Esophagus mucosa (tissue), 1 donor: ENCODE measurements at places on chromosomes 7 and 10.

- no peak for ATAC-seq
Observed at GRCh38 chr10:132972149-132972985, 30.0 kb upstream of the CFAP46 start.

GRCh38 chr10:24150853-24151252 lies 58.1 kb upstream of the KIAA1217 start:
- no peak for ATAC-seq

DNA sequence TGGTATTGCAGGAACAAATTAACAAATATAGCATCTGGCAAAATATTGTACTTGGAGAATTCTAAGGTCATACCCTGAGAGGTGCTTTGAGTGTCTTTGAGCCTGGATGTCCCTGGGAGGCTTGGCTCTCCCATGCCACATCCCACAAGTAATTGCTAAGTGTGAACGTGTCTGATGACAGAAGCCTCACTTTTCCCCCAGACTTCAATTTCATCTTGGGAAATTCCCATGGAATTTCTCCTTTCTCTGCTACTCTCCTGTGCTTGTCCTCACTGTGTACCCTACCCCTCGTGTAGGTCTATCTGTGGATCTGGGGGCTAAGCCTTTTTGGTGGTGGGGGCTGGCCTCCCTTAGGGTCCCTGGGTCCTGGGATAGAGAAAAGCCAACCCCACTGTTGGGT lies 293.3 kb downstream of the TCF7L2 start:
- ATAC-seq: no peak

GRCh38 chr10:125093199-125093973 lies 67.0 kb downstream of the CTBP2 start:
- ATAC-seq: no peak

GRCh38 chr10:59176241-59177030 lies at the start of gene PHYHIPL:
Gene PHYHIPL (plus strand): TSS chr10:59176643. CDS start chr10:59176854, 211 bp downstream.
- no peak for ATAC-seq

- ATAC-seq: no peak
Observed at GRCh38 chr10:121818599-121818998, 109.2 kb downstream of the ATE1 start.

- ATAC-seq: no peak
Observed at GRCh38 chr10:93462881-93463280, 19.3 kb downstream of the MYOF start.

DNA sequence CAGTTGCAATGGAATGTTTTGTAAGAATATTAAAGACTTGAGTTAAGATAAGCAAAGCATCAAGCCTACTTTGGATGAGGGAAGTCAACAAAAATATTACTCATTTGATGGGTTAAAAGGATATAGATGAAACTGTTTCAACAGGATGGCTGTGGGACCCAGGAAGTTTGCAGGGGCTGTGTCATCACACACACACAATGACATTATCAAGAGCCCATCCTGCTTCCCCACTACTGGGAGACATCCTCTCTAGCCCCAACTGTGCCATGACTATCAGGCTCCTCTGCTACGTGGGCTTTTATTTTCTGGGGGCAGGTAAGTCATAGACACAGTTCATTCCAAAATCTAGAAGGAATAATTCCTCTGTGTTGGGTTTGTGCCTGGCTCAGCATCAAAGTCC lies 78.8 kb upstream of the PRSS1 start:
- ATAC-seq: no peak

GRCh38 chr10:122301055-122301810 lies 30.1 kb downstream of the BTBD16 start:
- no peak for ATAC-seq

GRCh38 chr7:22601812-22602565 lies 102.0 kb upstream of the STEAP1B start:
- ATAC-seq: no peak

DNA sequence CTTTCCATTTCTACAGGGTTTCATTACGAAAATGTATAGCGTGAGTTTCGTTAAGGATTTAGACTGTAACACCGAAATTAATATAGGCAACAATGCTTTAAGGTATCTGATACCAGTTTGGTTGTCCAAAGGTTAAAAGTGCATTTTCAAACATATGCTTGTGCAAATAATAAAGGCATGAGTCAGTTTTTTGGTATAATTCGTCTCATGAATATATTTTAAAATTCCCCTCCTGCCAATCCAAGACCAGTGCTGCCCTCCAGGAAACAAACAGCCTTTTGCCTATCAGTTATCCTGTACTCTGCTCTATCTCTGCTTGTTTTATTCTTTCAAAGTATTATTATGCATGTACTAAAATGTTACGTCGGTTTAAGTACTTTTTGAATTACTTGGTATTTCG lies 2.0 kb downstream of the LCOR start:
- ATAC-seq: no peak

DNA sequence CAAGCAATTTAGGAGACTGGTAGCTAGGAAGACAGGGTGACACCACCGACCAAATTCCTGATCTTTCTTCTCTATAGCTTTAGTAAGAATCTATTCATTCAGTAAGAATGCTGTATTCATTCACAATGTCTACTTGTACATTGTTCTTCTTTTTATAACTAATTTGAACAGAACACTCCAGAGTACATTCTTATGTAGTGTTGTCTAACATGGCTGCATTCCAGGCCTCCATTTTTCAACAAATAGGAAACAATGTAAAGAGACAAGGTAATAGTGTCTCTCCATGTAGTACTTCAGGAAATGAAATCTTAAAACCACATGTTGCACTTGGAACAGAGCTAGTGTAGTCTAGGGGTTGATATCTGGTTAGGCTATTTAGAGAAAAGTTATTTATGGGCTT lies 1.8 kb downstream of the VCL start:
- ATAC-seq: no peak

DNA sequence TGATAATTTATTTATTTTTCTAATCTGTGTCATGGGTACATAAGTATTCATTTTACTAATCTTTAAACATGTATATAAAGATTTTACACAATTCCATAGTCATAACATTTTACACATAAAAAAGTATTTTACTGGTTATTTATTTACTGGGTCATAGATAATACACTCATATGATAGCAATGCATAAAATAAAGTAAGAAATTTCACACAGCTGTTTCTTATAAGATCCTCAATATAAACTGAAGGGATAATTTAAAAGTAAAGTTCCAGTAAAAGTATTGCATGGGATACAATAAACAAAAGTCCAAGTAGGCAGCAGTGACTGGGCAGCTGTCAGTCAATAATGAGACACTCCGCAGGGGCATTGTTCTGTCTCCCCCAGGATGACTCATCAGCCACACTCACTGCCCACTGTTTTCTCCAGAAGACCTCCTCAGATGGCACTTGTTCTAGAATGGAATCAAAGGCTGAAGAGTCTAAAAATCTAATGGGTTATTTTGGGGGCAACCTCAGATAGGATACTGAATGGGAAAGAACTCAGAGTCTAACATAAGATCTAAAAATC lies 32.7 kb downstream of the DPY19L1 start:
- no peak for ATAC-seq
